ENCODE measurements at places on chromosomes 5 and 9. TPM values are rescaled to one million over a fixed set of nuclear protein-coding genes. Genes with fewer than 3 reads are reported as not detected.

Gene PCDH1
- 5.9 TPM for total RNA-seq

Gene FRMD3
- total RNA-seq = 0.59 TPM

Gene OR13C2
- total RNA-seq = not detected

Gene BSPRY
- 5.0 TPM for total RNA-seq

Gene PCDHB9
- total RNA-seq = not detected

Gene MSX2
- not detected for total RNA-seq

Gene TMC1
- total RNA-seq = not detected

Gene SPARC
- not detected for total RNA-seq

Gene GFI1B
- 0.45 TPM for total RNA-seq

Gene IRX4
- total RNA-seq = not detected

Gene PARP8
- total RNA-seq = 58.2 TPM

Gene CNTLN
- 2.9 TPM for total RNA-seq

Gene SPATA31C2
- total RNA-seq = not detected

Gene TLX3
- not detected for total RNA-seq

Gene CCNJL
- 20.1 TPM for total RNA-seq

Gene MUSK
- total RNA-seq = not detected

Gene GALNT12
- 1.8 TPM for total RNA-seq

Gene S1PR3
- not detected for total RNA-seq

Gene TEK
- not detected for total RNA-seq

Gene MYMK
- not detected for total RNA-seq

Gene FKBP15
- 60.4 TPM for total RNA-seq

Data from natural killer cell treated with Interleukin-12 subunit alpha and Interleukin-12 subunit beta and Interleukin-15 and Interleukin-18, amount 100 ng/mL, for 72 hours (primary cell).